ENCODE measurements at places on chromosomes 7 and 10.

- no peak overlapping the region for H3K27ac ChIP-seq
- no peaks in the 10 kb centered on the region for H3K27me3 ChIP-seq
Observed at GRCh38 chr10:54769051-54769450, 32.0 kb downstream of the PCDH15 start.

- no peak for DNase-seq
- H3K27ac ChIP-seq, result no peak overlapping the region
- no peaks in the 10 kb centered on the region for H3K36me3 ChIP-seq
- no peak overlapping the region for H3K4me3 ChIP-seq
- no peaks in the 10 kb centered on the region for H3K4me1 ChIP-seq
- H3K27me3 ChIP-seq, result no peaks in the 10 kb centered on the region
Observed at GRCh38 chr7:138164804-138165203, 88.5 kb downstream of the AKR1D1 start.

- H3K4me1 ChIP-seq, result no peaks in the 10 kb centered on the region
- H3K4me3 ChIP-seq, result no peak overlapping the region
- no peaks in the 10 kb centered on the region for H3K36me3 ChIP-seq
- H3K27me3 ChIP-seq, result no peaks in the 10 kb centered on the region
Observed at GRCh38 chr7:71555758-71556157, 423.8 kb downstream of the GALNT17 start.

DNA sequence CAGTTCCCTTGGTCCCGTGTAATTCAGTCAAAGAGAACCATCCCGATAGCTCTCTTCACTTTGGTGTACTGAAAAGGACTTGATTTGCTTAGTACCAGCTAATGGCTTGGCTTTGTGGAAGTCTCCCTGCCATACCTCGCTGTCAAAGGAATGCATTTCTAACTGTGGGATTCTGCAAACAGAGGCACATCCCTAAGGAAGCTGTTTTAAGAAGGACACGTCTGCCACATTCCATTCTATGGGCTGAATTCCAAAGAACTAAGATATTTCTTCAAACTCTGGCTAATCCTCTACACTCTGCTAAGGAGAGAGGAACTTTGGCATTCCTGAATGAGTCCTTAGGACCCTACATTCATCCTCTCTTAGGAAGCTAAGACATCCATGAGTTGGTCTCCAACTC is 327.9 kb downstream of the SFMBT2 start:
- no peak overlapping the region for H3K27ac ChIP-seq
- no peaks in the 10 kb centered on the region for H3K36me3 ChIP-seq
- no peaks in the 10 kb centered on the region for H3K27me3 ChIP-seq
- no peak for DNase-seq
- peaks cover 21% of the 10 kb centered on the region for H3K4me1 ChIP-seq

DNA sequence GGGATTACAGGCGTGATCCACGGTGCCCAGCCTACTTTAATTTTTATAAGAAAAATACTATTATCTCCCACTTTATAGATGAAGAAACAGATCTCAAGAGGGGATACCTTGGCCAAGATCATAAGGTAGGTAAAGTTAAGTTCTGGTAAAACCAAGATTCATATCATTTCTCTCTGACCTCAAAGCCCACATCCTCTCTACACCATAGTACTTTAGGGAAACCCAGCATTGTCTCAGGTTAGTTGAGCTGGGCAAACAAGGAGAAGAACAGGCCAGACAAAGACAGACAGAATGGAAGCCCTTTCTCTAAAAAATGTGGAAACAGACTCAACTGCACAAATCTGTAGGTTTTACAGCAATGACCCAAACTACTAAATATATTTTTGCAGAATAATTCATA is 197.7 kb upstream of the FRMD4A start:
- H3K27ac ChIP-seq, result no peak overlapping the region
- DNase-seq, result no peak
- H3K4me1 ChIP-seq, result peaks cover 7% of the 10 kb centered on the region
- H3K4me3 ChIP-seq, result no peak overlapping the region
- no peaks in the 10 kb centered on the region for H3K36me3 ChIP-seq
